ENCODE measurements at places on chromosomes 12 and 14.

- DNase-seq, result no peak
Measured at GRCh38 chr12:131091976-131092691, 138.4 kb downstream of the ADGRD1 start.

GRCh38 chr12:52826611-52827498, 7.3 kb downstream of the KRT79 start:
- no peak for DNase-seq

- no peak for DNase-seq
Measured at GRCh38 chr14:76768671-76769500, 7.6 kb downstream of the VASH1 start.

GRCh38 chr14:74653386-74654138, 41.5 kb upstream of the LTBP2 start:
- no peak for DNase-seq

GRCh38 chr12:119229837-119230236, 51.1 kb downstream of the HSPB8 start:
- no peak for DNase-seq

- no peak for DNase-seq
Measured at GRCh38 chr14:38310420-38310995, 54.6 kb upstream of the CLEC14A start.

DNA sequence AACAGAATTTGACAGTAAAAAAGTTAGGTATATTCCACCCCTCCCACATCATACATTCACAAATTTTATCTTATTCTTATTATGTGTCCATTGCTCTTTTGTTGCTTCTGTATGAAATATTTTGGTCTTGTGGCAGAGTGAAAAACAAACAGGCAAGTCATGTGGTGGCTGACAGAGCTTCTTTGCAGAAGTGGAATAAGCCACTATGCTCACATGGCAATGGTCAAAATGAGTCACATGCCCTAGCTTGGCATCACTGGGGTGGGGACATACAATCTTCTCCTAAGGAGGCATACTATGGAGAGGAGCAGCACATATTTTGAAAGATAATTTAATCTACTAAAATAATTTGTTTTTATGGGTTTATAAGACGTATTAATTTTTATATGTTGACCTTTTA, 27.7 kb upstream of the CMA1 start:
- no peak for DNase-seq

DNA sequence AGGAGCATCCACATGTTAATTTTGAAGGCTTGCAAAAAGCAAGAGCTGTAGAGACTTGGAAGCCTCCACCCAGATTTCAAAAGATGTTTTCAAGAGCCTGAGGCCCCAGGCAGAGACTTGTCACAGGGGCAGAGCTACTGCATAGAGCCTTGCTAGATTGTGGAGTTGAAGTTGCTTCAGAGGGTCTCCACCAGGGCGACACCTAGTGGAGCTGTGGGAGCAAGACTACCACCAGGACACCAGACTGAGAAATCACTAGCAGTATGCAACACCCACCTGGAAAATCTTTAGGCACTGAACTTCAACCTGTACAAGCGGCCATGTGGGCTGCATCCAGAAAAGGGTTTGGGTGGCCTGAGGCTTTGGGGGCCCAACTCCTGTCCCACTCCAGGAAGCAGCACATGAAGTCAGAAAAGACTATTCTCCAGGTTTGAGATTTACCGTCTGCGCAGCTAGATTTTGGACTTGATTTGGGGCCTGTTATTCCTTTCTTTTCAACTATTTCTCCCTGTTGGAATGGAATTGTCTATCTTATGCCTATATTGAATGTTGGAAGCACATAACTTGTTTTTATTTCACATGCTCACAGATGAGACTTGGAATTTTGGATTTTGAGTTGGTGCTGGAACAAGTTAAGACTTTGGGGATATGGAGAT, 508.6 kb downstream of the FLRT2 start:
- peak; percentile 2 for DNase-seq

DNA sequence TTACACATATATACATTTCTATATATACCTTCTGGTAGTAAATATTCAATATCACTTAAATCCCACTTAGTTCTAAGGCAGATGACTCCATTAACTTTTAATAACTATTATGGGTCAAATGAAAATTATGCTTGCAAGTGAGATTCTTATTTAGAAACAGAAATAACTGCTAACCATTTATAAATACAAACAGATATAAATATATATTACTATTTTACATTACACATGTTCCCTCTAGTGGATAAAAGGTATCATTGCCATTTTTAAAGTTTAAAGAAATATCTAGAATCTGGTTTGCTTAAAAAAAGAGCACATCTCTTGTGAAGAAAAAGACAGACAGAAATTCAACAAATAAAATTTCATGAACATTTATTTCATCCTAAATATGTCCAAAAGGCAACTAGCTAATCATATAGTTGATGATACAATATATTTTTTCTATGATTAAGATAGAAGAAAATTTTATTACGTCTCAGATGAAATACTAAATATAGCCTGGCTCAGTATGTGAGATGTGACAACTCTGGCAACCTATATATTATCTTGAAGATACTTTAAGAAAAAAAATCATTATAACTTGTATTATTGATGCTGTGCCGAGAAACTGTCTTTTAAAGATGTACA, 11.7 kb upstream of the RAD51AP1 start:
- DNase-seq, result no peak

GRCh38 chr12:16449459-16449858, 102.0 kb downstream of the MGST1 start:
- DNase-seq, result no peak

DNA sequence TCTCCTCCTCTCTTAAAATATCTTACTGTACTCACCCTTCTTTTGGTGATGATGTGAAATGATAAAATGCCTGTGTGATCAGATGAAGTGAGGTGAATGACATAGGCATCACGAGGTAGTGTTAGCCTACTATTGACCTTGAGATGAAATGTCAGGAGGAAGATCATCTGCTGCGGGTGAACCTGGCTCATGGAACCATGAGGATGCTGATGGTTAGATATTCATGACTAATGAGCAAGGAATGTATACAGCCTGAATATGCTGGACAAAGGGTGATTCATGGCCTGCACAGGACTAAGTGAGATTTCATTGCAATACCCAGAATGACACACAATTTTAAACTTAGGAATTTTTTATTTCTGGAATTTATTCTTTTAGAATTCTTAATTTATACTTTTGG, 89.6 kb downstream of the DAAM1 start:
- no peak for DNase-seq

- no peak for DNase-seq
Measured at GRCh38 chr12:3367750-3368444, 123.1 kb upstream of the PRMT8 start.

GRCh38 chr14:103879570-103880347, 32.4 kb upstream of the PPP1R13B start:
- no peak for DNase-seq

DNA sequence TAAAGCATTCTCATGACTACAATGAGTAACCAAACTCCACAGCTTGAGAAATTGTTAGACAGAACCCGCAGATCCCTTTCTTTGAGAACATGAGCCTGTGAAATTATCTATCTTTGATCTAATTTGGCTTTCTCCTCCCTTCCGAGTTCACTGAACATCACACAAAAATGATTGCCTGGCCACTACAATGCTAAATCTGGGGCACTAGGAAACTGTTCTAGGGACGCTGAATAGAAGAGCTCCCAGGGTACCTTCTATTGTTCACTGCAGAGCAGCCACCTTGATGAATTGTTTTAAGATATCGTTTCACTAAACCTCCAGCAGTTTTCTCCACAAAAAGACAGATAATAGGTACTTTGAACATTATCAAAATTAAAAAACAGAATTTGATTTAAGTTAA, 47.5 kb downstream of the SINHCAF start:
- DNase-seq, result no peak

DNA sequence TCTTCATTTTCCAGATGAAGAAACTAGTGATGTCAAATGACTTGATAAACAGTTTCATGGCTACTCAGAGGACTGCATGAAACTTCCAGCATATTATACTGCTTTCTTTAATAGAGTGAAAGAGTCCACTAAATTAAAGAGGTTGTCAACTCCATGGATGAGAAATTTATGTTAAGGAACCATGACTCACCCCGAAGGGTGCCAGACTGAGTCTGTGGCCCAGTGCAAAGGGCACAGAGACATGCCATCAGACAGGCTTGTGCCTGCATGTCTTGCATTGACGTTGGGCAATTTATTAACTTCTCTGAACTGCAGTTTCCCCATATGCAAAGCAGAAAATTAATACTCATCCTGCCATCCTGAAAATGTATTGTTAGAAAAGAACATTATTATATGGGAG, 382.4 kb downstream of the APAF1 start:
- no peak for DNase-seq

- DNase-seq, result no peak
Measured at GRCh38 chr14:55045087-55045486, 6.4 kb upstream of the MAPK1IP1L start.

GRCh38 chr12:114726092-114726710, 42.2 kb upstream of the TBX3 start:
- no peak for DNase-seq

GRCh38 chr12:51318846-51319599, 5.0 kb downstream of the BIN2 start:
- DNase-seq, result no peak

GRCh38 chr12:14396071-14396470, 30.6 kb downstream of the ATF7IP start:
- DNase-seq, result no peak

DNA sequence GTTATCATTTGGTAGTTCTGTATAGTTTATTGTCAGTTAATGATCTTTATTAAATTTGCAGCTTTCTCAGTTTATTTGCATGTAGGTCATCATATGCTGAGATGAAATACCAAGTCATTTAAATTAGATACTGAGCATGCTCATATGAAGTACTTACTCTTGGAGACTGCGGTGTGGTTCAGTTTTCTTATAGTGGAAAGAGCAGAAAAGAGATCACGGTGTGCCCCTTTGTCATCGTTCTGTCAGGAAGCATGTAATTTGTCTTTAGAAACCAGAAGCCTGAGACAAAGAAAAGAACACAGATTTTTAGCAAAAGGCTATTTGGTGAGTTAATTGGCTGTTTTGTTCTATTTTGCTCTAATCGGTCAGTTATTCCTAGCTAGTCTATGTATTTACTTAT, 75.6 kb downstream of the PLEKHA5 start:
- DNase-seq, result no peak

- no peak for DNase-seq
Measured at GRCh38 chr12:46303039-46303666, 34.3 kb upstream of the SLC38A1 start.

GRCh38 chr12:14138495-14138894, 157.1 kb upstream of the GRIN2B start:
- no peak for DNase-seq

DNA sequence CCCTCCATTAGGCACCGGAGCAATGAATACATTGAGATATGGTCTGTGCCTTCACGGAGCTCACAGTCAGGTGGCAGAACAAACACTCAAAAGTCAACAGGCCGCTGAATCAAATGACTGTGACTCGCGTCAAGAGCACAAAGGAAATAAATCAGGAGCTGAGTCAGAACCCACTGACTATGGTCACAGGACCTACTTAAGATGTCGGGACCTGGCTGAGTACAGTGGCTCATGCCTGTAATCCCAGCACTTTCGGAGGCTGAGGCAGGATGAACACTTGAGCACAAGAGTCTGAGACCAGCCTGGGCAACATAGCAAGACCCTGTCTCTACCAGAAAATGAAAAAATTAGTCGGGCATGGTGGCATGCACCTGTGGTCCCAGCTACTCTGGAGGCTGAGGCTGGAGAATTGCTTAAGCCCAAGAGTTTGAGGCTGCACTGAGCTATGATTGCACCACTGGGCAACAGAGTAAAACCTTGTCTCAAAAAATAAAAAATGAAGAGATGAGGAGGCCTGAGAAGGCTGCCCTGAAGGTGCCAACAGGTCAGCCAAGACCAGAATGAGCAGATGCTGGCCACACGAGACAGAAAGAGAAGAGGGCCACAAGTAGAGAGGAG, 19.9 kb downstream of the TMEM233 start:
- DNase-seq, result no peak

GRCh38 chr12:128914908-128915563, 61.8 kb downstream of the GLT1D1 start:
- DNase-seq, result no peak

DNA sequence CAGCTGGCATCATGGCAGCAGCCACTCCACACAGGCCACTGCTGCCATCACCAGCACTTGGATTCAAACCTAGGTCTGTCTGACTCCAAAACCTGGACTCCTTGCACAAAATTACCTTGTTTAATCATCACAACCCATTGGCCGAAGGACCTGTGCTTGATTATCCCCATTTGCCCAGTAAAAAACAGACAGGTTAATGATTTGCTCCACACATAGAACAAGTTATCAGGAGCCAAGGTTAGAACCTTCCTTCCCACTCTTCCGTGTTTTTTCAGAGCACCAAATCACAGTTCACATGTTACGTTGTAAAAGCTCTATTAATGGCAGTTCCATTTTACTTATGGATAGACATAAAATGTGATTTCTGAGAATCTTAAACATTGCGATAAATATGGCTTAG, 23.5 kb upstream of the CPM start:
- no peak for DNase-seq

DNA sequence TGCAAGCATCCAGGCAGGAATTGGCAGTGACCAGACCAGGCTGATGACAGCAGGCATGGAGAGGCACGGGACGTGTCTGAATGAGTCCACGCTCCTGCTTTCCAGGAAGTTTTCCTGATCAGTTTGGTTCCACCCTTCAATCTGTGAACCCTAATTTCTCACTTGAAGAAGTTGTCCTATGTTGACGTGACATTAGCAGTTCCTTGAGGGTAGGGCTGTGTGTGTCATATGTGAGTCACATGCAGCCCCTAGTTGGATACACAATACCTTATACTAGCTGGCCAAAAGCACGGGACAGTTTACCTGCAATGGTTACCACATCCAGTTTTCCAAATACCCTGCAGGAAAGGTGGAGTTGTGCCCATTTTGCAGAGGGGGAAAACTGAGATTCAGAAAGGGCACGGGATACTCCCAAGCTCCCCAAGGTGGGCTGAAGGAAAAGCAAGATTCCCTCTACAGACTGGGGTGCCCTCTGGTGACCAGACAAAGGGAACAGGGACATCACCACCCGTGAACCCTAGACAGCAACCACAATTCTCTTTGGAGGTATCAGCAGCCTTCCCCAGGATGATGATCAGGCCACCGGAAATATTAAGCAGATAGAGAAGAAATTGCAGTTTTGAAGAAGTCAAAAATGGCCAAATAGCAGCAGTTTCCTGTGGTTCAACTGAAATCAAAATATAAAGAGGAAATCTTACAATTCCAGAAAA, 194.5 kb downstream of the PHETA1 start:
- no peak for DNase-seq

DNA sequence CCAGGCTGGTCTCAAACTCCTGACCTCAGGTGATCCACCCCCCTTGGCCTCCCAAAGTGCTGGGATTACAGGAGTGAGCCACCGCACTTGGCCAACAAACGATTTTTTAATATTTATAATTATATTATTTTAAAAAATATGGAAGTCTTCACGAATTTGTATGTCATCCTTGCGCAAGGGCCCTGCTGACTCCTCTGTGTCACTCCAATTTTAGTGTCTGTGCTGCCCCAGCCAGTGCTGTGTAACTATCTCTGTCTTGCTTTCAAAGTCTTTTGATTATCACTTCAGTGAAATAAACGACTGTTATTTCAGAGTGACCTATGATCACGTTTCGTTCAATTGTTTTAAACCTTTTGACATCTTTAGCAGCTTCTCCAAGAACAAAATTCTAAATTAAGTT, 13.1 kb upstream of the MMP17 start:
- no peak for DNase-seq

GRCh38 chr12:5570416-5570815, 138.5 kb downstream of the NTF3 start:
- DNase-seq, result no peak

GRCh38 chr12:93748672-93749383, 71.7 kb downstream of the CRADD start:
- no peak for DNase-seq
